Right lobe of liver (tissue), 6 donors: ENCODE measurements at places on chromosomes 3 and 15. TPM values are rescaled to one million over a fixed set of nuclear protein-coding genes. Genes with fewer than 3 reads are reported as not detected.

- H3K4me3 ChIP-seq: no peak overlapping the region
- H3K36me3 ChIP-seq: no peaks in the 10 kb centered on the region
- H3K27ac ChIP-seq: no peak overlapping the region
- DNase-seq: no peak
- H3K27me3 ChIP-seq: no peaks in the 10 kb centered on the region
These were observed 105.1 kb upstream of the BCL6 start for GRCh38 chr3:187850258-187850921.

DNA sequence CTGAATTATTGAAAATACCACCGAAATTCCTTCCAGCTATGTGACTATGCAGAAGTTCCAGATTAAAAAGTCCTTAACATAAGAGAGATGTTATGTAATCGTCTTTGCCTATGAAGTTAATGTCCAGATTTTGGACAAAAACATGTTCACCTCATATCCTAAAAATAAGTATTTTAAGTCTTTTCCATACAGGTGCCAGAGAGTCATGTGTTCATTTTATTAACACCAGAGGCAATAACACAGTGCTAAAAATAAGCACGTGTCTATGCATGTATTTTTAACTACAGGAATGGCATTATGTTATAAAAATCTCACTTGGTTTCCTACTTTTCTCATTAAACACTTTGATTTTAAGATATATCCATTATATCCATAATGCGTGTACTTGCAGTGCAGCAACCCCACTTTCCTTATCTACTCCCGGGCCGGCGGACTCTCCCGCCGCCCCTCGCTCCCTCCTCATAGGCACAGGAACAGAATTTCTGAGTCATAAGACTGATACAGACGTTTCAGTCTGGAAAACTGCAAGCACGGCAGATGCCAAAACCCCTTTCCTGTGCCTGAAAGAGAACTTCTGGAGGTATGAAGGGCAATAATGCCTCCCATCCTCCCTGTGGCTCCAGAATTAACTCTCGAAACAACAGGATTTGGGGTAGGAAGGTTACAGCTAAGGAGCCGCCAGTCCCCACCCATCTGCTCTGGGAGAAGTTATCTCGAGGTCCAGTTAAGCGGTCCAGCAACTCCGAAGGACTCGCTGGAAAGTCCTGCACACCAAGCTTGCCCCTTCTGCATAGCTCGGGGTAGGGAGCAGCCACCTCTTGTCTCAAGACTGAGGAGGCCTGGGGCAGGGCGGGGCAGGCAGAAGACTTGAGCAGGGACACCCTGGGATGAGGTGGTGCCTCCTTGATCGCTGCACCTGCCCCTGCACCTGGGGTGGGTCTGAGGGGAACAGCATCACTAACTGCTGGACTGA, 22.3 kb upstream of the PSTPIP1 start:
- H3K27me3 ChIP-seq: no peaks in the 10 kb centered on the region
- H3K36me3 ChIP-seq: no peaks in the 10 kb centered on the region
- H3K27ac ChIP-seq: no peak overlapping the region
- H3K4me1 ChIP-seq: no peaks in the 10 kb centered on the region
- DNase-seq: no peak

- no peak for DNase-seq
- no peaks in the 10 kb centered on the region for H3K27me3 ChIP-seq
- H3K27ac ChIP-seq: no peak overlapping the region
- no peak overlapping the region for H3K4me3 ChIP-seq
- no peaks in the 10 kb centered on the region for H3K36me3 ChIP-seq
These were observed 16.5 kb upstream of the KCNMB2 start for GRCh38 chr3:178519701-178520100.

- no peak overlapping the region for H3K27ac ChIP-seq
- no peaks in the 10 kb centered on the region for H3K36me3 ChIP-seq
- H3K4me1 ChIP-seq: no peaks in the 10 kb centered on the region
- H3K4me3 ChIP-seq: no peak overlapping the region
- DNase-seq: peak; percentile 84
These were observed 38.5 kb downstream of the RPLP1 start for GRCh38 chr15:69491038-69491505.

DNA sequence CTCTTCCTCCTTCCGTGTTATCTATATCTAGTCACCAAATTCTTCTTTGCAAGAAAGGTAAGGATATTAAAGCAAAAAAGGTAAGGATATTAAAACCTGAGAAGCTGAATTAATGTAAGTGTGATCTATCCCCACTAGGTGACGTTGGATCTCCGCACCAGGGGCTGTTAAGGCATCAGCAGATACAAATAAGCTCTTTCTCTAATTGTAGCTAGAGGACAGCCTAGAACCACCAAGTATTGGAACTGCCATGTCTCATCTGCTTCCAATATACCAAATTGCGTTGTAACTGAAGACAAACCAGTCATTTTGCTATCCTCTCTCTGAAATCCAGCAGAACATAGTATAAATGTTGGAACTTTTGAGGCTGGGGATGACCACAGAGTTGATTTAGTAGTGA, 471.2 kb upstream of the TGFBR2 start:
- no peaks in the 10 kb centered on the region for H3K36me3 ChIP-seq
- H3K27ac ChIP-seq: no peak overlapping the region
- H3K4me3 ChIP-seq: no peak overlapping the region
- no peak for DNase-seq
- no peaks in the 10 kb centered on the region for H3K27me3 ChIP-seq

Gene OXTR
- 0.28 TPM for total RNA-seq

Gene LYZL4
- total RNA-seq: not detected

Gene DPPA2
- total RNA-seq: not detected

Gene SLC9C1
- not detected for total RNA-seq

Gene CA12
- 0.39 TPM for total RNA-seq

Gene IFRD2
- total RNA-seq: 40.8 TPM

Gene CKMT1A
- total RNA-seq: 1.2 TPM

Gene SNX22
- total RNA-seq: 3.0 TPM

Gene SCN11A
- 0.18 TPM for total RNA-seq
